ENCODE measurements at places on chromosomes 3 and 15.

DNA sequence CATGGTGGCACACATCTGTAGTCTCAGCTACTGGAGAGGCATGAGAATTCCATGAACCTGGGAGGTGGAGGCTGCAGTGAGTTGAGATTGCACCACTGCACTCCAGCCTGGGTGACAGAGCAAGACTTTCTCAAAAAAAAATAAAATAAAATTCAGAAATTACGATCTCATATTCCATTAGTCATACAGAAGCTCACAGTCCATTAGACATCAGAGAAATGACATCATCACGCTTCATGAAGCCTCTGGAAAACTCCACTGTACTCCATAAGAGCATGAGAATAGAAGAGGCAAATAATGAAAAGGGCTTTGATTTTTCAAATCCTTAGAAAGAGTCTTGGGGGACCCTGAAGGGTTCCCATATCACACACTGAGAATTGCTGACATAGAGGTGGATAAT, 145.0 kb upstream of the MITF start:
- no peak for DNase-seq

GRCh38 chr15:84606653-84607120, 5.9 kb downstream of the ZSCAN2 start:
- no peak for DNase-seq

- peak; percentile 43 for DNase-seq
Measured at GRCh38 chr3:71724584-71725270, 475 bp downstream of the EIF4E3 start.

- no peak for DNase-seq
Measured at GRCh38 chr15:39238443-39238842, 342.4 kb upstream of the THBS1 start.

- peak; percentile 79 for DNase-seq
Measured at GRCh38 chr3:45167011-45167911, 21.1 kb upstream of the CDCP1 start.

GRCh38 chr3:51873253-51873766, 2.1 kb downstream of the IQCF5 start:
- no peak for DNase-seq

- no peak for DNase-seq
Measured at GRCh38 chr3:43620831-43621655, 768 bp downstream of the ANO10 start.

GRCh38 chr3:61570813-61571212, 9.4 kb downstream of the PTPRG start:
- no peak for DNase-seq

GRCh38 chr3:31142139-31142538, 247.7 kb upstream of the GADL1 start:
- no peak for DNase-seq

- DNase-seq = no peak
Measured at GRCh38 chr3:15645740-15646501, 44.4 kb downstream of the BTD start.

- DNase-seq = no peak
Measured at GRCh38 chr3:99484871-99485270, 153.5 kb upstream of the COL8A1 start.

GRCh38 chr3:24420224-24420623, 74.4 kb downstream of the THRB start:
- no peak for DNase-seq

DNA sequence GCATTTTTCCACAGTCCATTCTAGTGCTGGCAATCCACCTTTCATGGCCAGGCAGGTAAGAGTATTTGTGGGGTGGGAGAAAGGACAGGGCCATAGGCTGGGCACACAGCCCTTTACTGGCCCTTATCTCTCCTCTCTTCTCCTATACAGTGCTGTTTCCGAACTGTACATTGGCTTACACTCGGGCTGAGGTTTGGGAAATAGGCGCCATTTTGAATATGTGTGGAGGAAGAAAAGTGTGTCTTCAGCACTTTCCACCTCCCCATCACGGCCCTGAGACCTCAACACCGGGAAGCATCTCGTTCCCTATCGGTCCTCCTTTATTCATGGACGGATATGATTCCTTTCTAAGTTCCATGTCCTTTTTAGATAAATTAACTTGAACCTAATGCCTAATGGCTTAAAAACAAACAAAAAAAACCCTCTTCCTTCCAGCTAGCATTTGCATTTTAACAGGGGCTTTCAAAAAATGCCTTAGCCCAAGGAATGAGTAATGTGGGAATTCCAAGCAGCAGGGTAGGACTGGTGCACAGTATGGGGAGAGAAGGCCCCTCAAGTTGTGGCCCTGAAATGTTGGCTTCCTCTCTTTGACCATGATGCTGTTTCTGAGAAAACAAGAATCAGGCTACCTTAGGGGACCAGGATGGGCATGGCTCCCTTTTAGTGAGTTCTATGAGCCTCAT, 24.5 kb downstream of the CD86 start:
- DNase-seq = no peak

DNA sequence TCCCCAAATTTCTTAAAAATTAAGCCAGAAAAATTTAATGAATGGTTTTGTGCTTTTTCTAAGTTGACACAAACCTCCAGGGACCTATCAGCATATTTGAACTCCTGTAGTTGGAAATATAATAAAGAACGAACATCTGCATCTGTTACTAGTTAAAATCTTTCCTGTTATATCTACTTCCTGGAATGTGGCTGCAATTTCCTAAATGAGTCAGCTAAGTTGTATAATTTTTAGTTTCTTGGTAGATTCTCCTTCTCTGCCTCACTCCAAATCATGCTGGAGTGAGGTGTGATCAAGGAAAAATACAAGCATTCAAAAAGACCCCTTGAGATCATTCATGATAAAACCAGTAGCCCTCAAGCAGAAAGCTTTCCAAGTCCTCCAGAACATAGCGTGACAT, 106.2 kb upstream of the MCTP2 start:
- no peak for DNase-seq

DNA sequence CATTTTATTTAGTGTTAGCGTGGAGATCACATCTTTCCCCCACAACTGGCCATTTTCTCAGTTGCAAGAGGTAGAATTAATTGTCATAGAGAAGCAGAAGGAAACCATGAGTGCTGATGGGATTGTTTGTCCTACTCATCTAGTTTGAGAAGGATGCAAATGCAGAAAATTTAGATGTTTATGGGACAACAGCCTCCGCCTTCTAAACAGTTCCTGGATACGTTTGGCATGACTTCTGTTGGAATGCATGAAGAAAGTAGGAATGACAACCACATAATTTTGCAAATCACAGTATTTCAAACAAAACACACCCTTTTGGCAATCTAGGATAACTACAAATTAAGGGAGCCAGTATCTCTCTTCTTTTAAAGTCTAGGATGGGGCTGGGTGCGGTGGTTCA, 240.1 kb upstream of the SUCLG2 start:
- no peak for DNase-seq

GRCh38 chr15:86611417-86612040, 531.9 kb downstream of the AGBL1 start:
- no peak for DNase-seq

GRCh38 chr3:130894986-130895280, 1.0 kb downstream of the ATP2C1 start:
- DNase-seq = no peak

GRCh38 chr15:51576286-51576850, 46.2 kb downstream of the DMXL2 start:
- DNase-seq = no peak

DNA sequence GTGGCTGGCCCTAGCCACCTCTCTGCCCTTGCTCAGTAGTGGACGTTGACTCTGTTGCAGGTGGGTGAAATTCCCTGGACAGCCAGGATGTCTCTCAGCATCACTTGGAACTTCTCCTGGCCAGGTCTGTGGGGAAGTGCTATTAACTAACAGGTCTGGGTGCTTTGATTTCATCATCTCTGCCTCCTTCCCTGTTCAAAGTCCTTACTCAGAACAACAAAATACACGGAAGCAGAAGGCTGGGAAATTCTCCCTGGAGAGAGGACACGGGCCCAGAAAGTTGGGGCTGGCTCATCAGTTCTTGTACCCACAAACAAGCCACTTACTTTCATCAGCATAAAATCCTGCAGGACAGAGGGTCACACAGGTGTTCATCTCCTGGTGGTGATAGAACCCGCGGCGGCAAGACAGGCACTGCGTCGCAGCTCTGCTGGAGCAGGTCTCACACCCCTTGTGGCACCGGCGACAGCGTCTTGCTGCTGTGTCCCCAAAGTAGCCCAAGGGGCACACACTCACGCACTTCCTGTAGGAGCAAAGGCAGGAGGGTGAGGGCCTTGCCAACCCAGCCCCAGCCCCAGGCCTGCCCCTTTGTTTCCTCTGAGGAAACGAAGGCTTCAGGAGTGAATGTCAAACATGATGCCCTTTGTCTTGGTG, 29.6 kb upstream of the SNRPA1 start:
- DNase-seq = no peak

GRCh38 chr15:77506311-77507142, 85.8 kb downstream of the HMG20A start:
- no peak for DNase-seq

- DNase-seq = no peak
Measured at GRCh38 chr3:193921465-193921864, 214.5 kb upstream of the HES1 start.

DNA sequence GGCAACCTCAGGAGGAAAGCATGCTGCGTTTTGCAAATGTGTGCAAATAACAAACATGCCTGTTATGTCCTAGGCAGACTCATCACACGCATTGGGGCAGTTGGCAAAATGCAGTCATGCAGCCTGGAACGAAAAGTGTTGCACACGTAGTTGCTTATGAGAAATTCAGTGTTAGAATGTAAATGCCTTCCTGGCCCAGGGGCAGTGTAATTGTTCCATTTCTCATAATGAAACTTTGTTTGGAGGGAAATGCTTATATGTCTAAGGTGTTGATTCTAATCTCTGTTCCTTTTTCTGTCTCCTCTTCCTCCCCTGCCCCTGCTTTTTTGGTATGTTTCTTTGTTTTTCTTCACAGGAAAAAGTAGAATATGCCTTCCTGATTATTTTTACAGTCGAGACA, 156.0 kb downstream of the CACNA1D start:
- DNase-seq = no peak

DNA sequence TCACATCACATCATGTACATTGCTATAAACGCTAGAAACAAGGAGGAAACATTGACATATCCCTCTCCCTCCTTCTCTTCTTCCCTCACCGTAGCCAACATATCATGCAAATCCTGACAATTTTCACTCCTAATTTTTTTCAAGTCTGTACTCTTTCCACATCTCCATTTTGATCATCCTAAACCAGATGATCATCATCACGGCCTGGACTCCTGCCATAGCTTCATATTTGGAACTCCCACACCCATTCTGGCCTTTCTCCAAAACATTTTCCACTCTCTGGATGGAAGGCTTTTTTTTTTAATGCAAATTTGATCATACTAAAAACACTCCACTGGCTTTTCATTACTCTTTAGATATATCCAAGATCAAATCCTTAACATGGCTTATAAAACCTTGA, 248.0 kb upstream of the CNTN3 start:
- no peak for DNase-seq

GRCh38 chr3:99699841-99700240, 61.4 kb downstream of the COL8A1 start:
- DNase-seq = no peak

GRCh38 chr3:17092583-17092933, 207.8 kb downstream of the PLCL2 start:
- DNase-seq = no peak

GRCh38 chr3:190013943-190014924, 106.5 kb downstream of the P3H2 start:
- no peak for DNase-seq

DNA sequence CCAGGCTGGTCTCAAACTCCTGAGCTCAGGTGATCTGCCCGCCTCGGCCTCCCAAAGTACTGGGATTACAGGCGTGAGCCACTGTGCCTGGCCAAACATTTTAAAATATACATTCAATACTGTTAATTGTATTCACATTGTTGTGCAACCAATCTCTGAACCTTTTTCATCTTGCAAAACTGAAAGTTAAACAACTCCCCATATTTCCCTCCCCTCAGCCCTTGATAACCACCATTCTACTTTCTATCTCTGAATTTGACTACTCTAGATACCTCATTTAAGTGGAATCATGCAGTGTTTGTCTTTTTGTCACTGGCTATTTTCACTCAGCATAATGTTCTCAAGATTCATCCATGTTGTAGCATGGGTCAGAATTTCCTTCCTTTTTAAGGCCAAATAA, 30.0 kb downstream of the HMCES start:
- no peak for DNase-seq

DNA sequence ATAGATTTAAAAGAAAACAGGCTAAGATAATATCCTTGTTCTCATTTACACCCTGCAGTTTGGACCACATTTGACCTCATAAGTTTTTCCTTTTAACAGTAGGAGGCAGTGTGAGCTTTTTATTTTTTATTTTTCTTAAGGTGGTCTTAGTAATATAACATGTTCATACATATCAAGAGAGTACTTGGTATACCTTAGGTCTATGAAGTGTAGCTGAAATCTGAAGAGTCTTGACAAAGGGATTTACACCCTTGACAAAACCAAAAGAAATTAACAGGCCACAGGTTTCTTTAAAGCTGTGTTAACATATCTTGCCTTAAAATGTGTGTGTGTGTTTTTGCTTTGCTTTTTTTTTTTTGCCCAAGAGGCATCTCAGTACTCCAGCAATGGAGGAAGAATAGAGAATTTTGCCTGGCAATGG, 3.2 kb downstream of the RAP2B start:
- DNase-seq = no peak

DNA sequence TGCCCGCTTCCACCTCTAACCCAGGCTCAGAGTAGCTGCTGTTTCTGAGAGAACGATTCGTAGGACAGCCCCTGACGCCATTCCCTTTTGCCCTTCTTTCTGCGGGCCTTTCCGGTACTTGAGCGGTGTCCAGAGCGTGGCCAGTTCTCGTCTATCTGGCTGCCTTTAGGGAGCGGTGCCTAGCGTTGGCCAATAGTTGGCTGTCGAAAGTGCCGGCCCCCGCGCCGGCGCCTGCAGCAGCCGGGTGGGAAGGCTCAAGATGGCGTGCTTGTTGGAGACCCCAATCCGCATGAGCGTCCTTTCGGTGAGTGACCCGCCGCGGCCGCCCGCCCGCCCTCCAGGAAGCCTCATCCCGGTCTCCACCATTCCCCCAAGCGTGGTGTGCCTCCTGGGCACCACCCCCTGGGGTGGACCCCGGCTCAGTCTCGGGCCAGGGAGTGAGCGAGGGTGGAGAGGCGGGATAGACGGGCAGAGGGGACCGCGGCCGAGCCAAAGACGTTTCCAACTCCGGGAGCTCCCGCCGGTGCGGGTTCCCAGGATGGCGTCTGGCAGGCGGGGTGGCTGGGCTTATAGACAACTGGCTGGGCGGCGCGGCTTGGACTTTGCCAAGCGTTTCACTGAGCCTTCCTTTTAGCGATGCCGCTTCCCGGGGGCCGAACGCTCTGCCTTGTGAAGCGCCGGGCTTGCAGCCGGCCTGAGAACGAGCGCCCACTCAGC, at the start of gene ARMC8:
Gene ARMC8, plus strand, starts transcription at position 6 of the 717 bp plus-strand sequence. Its CDS starts 254 bp downstream, at position 260.
- DNase-seq = peak; percentile 27

GRCh38 chr3:24191801-24192403, 246.8 kb downstream of the NR1D2 start:
- DNase-seq = no peak
